Smooth muscle cell of the coronary artery (primary cell): ENCODE measurements at places on chromosomes 12 and 14. TPM values are rescaled to one million over a fixed set of nuclear protein-coding genes. Genes with fewer than 3 reads are reported as not detected.

Gene BEGAIN
- not detected in 2 replicates for total RNA-seq

Gene TMBIM6
- 238 and 243 TPM in 2 replicates for total RNA-seq

Gene RPS6KA5
- 0.59 and 2.6 TPM in 2 replicates for total RNA-seq

Gene OTX2
- not detected in 2 replicates for total RNA-seq

Gene DDX54
- total RNA-seq, result 25.5 and 28.3 TPM in 2 replicates

Gene EXOC3L4
- 0.35 TPM in 1 of 2 replicates, not detected in the other for total RNA-seq
